ENCODE measurements at places on chromosomes 12 and 14. TPM values are rescaled to one million over a fixed set of nuclear protein-coding genes. Genes with fewer than 3 reads are reported as not detected.

The GPRC5A gene
- 0.01 TPM for polyA plus RNA-seq

The TAS2R30 gene
- polyA plus RNA-seq = not detected

The LAG3 gene
- polyA plus RNA-seq = not detected

GRCh38 chr14:87888136-87888999 is 104.6 kb downstream of the GALC start:
- DNase-seq = no peak

- no peak for DNase-seq
These were observed 17.0 kb downstream of the SSPN start for GRCh38 chr12:26212396-26212795.

- no peak for DNase-seq
These were observed 127.4 kb downstream of the CACNA1C start for GRCh38 chr12:2179953-2180736.
